Posterior vena cava (tissue), 2 donors: ENCODE measurements at places on chromosomes 5 and 9. TPM values are rescaled to one million over a fixed set of nuclear protein-coding genes. Genes with fewer than 3 reads are reported as not detected.

DNA sequence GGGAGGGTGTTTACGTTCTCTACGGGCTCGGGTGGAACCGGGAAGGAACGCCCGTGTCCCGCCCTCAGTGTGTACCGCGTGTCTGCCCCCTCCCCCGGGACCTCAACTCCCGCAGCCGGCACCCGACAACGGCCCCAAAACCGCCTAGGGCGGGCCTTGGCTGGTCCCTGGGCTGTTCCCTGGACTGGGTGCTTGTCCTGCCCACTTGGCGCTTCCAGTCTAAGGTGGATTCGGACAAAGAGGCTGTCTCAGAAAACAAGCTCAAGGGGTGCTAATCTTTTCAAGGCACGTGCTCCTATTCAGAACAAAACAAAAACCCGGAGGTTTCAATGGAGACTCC, 379 bp upstream of the CLK4 start:
- no peak for DNase-seq

GRCh38 chr5:135492319-135492626, 40.1 kb upstream of the TIFAB start:
- no peak for DNase-seq

DNA sequence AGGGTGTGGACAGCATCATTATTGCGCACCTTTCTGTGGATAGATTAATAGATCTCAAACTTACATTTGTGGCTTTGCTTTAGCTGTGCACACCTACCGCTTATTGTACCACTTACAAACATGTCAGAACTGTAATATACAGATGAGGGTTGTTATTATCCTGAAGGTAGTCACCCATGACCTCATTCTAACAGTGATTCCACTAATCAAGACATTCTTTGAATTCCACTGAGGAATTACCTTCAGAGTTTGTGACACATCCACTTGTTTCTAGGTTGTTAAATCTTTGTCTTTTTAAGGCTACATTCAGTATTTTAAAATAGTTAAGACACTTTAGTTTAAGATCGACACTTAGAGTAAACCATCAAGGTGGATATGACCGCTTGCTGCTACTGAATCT, 7.8 kb downstream of the KCNV2 start:
- DNase-seq: no peak

- no peak for DNase-seq
These were observed 49.6 kb downstream of the NDST1 start for GRCh38 chr5:150557509-150557872.

Gene DDX4
- not detected for total RNA-seq
